Posterior vena cava (tissue), 2 donors: ENCODE measurements at places on chromosomes 12 and 14.

GRCh38 chr14:105530285-105531087, 4.1 kb downstream of the TMEM121 start:
- DNase-seq: no peak

- no peak for DNase-seq
These were observed 35.2 kb upstream of the FAM181A start for GRCh38 chr14:93891756-93892504.

DNA sequence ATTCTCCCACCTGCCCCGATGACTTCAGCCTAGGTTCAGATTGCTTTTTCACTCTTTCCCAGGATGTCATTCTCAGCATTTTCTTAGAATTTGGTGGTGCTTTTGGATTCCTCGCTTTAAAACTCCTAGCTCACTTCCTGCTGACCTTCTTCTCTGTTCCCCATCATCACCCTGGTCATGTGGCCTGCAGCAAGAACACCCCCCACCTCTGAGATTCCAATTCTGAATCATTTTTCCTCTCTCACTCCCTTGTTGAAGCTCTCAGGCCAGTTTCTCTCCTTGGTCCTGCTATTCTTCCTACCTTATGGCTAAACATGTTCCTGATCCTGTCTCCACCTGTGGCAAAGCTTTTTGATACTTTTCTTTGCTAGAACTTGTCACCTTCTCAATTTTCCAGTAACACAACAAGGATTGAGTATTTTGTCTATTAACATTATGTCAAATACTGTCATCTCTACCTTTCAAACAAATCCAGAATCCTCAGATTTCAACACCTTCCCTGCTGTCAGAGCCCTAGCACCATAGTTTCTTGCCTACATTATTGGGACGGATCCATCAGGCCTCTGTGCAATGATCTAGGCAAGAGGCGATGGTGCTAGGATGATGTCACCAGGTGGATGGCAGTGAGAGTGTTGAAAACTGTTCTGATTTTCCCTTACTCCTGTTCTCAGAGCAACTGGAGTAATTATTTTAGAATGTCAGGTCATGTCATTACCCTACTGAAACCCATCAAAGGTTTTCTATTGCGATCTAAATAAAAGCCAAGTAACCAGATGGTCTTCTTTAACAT, 233.7 kb downstream of the MON2 start:
- no peak for DNase-seq

DNA sequence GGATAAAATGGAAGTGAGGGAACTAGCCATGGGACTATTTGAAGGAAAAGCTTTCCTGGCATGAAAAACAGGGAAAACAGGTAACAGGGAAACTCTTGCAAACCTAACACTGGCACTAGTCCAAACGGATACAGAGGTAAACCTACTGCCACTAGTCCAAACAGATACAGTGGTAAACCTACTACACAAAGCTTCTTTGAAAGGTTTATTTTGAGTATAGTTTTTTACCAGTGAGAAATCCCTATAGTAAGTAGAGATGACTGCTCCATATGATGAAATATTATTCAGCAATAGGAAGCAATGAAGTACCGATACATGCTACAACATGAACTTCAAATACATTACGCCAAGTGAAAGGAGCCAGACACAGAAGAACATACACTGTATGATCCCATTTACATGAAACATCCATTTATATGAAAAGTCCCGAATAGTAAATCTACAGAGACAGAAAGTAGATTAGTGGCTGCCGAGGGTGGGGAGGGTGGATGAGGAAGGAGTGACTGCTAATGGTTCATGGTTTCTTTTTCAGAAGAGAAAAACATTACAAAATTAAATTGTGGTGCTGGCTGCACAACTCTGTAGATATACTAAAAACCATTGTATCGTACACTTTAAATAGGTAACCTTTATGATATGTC, 25.5 kb downstream of the SPTLC2 start:
- no peak for DNase-seq
